ENCODE measurements at places on chromosomes 4 and X. TPM values are rescaled to one million over a fixed set of nuclear protein-coding genes. Genes with fewer than 3 reads are reported as not detected.

Gene LONRF3
- total RNA-seq, result 2.3 TPM

- no peak for DNase-seq
Observed at GRCh38 chr4:4618847-4619246, 77.0 kb upstream of the STX18 start.

DNA sequence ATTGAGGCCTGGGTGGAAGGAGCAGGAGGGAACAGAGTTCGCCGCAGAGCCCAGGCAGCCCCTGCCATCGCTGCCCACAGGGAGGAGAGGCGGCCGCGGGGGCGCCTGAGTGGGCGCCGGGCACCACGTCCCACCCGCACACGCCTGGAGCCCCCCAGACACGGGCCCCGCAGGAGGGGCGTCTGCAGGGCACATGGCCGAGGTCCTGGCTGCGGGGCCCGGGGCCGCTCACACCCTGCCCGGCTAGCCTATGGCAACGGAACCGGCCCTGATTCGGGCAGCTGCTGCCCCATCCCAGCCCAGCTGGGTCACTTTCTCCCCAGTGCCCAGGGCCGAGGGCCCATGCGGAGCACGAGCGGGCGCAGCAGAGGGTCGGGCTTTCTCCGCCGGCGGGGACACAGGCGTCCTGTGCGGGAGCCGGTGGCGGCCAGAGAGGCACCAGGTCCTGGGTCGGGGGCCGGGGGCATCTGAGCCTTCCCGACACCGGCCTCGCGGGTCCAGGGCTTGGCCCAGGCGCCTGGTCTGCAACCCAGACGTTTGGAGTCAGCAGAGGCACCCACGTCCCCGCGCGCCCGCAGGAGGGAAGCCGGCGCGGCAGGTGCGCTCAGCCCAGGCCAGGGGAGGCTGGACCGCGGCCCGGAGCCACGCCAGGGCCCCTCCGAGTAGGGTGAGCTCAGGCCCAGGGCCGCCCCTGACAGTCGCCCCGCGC is 91.2 kb downstream of the FAM53A start:
- DNase-seq, result no peak

DNA sequence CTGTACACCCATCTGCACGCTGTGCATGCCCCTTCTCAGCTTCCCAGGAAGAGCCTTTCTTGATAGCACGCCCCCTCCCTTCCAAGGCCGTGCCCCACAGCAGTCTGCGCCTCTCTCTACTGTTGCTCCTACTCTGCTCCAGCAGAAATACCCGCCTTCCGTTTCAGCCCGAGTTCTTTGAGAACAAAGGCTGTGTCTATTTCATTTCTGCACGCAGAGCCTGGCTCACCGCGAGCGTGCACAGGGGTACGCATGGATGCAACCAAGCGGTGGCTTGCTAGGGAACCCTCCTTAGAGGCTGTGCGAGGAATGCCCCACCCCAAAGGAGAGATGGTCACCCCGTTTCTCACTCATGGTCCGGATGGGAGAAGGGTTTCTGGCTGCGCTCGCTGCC is 485 bp downstream of the AADAT start:
- DNase-seq, result no peak

DNA sequence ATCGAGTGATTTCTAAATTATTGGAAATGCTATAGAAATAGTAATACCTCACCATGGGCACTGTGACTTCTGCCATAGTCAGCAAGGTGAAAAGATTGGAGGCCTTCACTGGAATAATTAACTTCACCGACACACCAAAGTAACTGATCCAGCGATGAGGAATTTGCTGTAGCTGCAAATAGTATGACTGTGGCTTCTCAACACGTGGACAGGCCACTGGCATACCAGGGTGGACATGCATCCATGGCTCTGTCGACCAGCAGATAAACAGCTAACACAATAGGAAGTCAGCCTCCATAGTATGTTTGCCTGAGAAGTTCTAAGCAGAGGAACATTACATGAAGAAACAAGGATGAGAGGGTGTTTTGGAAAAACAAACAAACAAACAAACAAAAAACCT is 10.9 kb upstream of the FAT4 start:
- no peak for DNase-seq

- no peak for DNase-seq
Observed at GRCh38 chrX:44022964-44023363, 49.8 kb upstream of the NDP start.
